ENCODE measurements at places on chromosomes 11 and 22.

DNA sequence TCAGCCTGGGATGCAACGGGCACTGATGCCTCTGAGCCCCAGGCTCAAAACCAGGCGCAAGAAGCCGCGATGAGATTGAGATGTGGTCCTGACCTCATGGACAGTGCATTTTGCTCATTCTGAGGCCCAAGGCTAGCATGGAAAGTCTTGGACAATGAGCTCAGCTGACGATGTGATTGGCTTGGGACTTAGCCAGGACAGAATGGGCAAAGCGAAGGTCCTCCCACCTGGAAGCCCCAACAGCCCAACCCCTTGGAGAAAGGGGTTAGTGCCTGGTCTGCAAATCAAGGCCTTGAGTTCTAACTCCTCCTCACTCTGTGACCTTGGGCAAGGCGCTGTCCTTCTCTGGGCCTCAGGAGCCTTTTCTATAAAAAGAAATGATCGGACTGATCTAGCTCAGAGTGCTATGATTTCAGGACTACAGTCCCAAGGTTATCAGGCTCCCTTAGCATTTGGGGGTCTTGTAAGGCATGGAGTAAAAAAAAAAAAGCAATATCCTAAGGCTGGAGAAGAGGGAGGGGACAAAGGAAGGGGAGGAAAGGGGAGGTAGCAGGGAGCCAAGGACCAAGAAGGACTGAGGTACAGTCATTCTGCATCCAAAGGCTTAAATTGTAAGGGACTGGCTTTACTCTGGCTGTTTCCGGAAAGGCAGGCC, 2.7 kb downstream of the SLC43A3 start:
- no peak for DNase-seq

- DNase-seq: no peak
Measured at GRCh38 chr11:126476977-126477376, 121.5 kb downstream of the ST3GAL4 start.

DNA sequence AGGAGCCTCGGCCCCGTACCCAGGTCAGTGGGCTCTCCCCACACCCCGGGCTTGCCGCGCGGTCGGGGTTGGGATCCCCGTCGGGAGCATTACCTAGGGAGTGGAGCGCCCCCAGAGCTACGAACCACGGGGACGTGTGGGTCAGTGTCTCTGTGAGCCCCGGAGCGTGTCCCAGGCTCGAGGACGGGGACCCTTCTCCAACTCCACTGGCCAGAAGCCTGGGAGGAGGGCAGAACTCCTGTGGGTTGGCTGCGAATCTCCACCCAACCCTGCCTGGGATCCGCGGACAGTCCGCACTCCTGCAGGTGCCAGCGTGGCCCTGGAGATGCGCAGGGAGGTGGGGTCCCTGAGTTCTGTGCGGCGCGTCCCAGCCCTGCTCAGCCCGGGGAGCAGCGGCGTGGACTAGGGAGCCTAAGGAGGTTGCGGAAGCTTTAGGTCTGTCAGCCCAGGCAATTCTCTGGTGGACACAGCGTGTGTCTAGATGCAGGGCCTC, 346 bp downstream of the PPFIBP2 start:
- no peak for DNase-seq

- no peak for DNase-seq
Measured at GRCh38 chr22:48711031-48711431, 1116.6 kb downstream of the BRD1 start.

DNA sequence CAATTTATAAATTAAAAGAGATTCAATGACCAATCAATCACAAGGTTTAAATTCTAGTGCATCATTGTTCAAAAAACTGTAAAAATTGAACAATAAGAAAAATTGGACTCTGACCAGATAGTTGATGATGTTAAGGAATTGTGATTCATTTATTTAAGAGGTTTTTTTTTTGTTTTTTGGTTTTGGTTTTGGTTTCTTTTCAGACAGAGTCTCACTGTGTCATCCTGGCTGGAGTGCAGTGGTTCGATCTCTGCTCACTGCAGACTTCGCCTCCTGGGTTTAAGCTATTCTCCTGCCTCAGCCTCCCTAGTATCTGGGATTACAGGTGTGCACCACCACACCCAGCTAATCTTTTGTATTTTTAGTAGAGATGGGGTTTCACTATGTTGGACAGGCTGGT, 17.1 kb upstream of the EIF3M start:
- DNase-seq: no peak

GRCh38 chr11:64244966-64245365, 1.8 kb downstream of the PPP1R14B start:
- no peak for DNase-seq

DNA sequence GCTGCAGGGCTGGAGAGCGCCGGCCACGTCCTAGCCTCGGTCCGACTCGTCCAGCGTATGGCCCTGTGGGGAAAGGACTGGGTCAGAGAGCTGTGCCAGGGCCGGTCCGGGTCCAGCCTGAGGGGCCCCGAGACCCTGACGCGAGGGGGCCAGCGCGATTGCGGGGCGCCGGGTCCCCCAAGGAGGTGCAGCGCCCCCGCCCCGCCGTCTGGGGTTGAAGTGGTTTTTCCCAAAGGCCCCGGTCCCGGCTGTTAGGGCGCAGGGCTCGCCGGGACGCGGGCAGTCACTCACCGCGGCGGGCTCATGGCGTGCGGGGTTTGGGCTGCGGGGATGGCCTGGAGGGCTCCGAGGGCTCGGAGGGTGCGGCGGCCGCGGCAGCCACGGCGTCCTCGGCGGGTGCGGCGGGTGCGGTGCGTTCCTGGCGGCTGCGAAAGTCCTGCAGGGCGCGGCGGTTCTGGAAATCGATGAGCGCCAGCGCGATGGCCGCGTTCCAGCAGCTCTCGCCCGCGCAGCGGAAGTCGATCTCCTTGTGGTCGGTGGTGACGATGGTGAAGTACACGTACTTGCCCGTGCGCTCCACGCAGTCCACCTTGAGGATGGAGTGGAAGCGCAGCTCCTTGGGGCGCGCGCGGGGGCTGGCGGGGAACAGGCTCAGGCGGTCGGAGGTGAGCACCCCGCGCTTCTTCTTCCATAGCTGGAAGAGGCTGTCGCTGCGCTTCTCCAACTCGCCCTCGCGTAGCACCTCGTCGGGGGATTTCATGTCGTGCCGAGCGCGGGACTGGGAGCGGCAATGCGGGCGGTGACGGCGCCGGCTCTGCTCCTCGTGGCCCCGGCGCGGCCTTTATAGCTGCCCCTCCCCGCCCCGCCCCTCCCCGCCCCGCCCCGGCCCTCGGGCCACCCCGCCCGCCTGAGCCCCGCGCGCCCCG, at the start of gene PHLDA2:
Gene PHLDA2, minus strand, starts transcription at position 816 of the 926 bp plus-strand sequence. Its CDS starts 56 bp downstream, at position 760.
- DNase-seq: no peak

- no peak for DNase-seq
Measured at GRCh38 chr22:45434981-45435380, 21.5 kb downstream of the RIBC2 start.

DNA sequence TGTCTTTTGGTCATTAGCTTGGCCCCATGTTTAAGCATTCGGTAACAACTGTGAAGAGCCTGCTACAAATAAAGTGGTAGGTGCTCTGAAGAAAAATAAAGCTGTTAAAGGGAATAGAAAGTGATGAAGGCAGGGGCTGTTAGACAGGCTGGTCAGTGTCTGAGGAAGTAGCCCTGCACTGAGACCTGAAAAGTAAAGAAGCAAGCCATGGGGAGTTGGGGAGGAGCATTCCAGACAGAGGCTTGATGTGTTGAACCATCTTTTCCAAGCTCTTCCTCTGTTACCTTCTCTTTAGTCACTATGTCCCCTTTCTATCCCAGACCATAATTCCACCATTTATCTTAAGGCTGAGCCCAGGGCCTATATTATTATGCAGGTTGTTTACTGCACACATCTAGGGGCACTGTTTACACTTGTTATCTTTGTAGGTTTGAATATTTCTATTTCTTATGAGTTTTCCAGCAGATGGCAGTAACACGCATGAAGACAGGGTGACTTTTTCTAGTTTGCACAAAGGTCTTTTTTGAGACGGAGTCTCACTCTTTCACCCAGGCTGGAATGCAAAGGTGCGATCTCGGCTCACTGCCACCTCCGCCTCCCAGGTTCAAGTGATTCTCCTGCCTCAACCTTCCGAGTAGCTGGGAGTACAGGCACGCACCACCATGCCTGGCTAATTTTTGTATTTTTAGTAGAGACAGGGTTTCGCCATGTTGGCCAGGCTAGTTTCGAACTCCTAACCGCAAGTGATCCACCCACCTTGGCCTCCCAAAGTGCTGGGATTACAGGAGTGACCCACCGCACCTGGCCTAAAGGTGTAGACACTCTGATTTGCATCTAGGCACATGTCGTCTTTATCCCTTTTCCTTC, 23.0 kb downstream of the ZFTA start:
- DNase-seq: no peak

GRCh38 chr11:35290876-35291275, 128.5 kb downstream of the SLC1A2 start:
- DNase-seq: no peak

GRCh38 chr11:65555693-65556231, 2.4 kb downstream of the LTBP3 start:
- no peak for DNase-seq

DNA sequence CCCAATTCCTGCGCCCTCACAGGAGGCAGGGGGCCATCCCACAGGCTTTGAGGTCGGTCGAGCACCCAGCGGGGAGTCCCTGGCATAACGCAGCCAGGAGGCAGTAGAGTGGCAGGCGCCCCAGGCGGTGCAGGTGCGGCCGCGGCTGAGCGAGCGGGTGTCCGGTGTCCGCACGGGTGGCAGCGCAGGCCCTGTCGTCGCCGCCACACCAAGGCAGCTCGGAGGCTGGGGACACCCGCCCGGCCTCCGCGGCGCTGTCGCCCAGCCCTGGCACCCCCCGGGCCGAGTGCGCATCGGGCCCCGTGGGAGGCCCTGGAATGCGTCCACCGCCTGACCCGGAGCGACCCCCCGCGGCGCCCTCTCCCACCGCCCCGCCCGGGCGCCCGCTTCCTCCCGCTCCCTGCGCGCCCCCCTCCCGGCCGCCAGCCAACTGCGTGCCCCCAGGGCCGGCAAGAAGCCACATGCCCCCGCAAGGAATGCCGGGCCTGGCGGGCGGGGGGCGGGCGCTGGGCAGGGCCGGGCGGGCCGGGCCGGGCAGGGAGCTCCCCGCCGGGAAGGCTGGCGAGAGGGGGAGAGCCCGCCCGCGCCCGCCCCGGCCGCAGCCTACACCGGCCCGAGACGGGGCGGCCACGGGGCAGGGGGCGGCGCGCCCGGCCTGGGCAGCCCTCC, 33.9 kb downstream of the PRDM11 start:
- no peak for DNase-seq

DNA sequence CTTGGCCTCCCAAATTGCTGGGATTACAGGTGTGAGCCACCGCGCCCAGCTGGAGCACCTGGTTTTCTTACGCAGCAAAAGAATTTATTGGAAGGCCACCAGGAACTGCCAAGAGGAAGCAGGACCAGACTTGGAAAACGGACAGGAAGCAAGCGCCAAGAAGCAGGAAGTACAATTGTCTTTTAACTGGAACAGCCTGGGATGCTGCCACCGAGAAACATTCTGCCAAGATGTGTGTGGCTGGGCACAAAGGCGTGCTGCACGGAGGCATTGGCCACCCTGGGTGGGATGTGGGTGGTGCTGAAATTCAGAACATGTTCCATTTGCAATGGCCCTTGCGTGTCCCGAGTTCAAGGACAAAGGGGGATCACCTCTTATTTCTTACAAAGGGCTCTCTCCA, 15.4 kb downstream of the SLC3A2 start:
- DNase-seq: no peak

GRCh38 chr11:282171-282570, 4.0 kb downstream of the NLRP6 start:
- DNase-seq: no peak

Measured in NCI-H1436 (cell line).